CD4-positive, alpha-beta T cell treated with Interleukin-1 beta for 1 hour (primary cell): ENCODE measurements at places on chromosomes 3 and 15.

GRCh38 chr15:93250950-93251349 lies 161.9 kb upstream of the RGMA start:
- no peak for DNase-seq

DNA sequence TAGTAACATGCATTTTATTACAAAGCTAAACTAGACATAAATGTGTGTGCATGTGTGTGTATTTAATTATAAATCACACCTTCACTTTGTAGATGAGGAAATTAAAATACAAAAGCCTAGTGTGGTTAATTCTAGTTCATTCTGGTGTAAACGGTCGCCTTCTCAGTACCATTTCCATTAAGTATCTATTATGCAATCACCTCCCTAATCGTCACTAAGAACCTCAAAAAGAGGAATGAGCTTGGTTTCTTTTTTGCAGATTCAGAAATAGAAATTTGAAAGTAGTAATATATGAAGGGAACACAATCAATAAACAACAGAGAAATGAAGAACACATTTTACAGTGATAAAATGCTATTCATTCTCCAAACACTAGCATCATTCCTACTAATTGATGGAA lies 233.2 kb downstream of the ZBBX start:
- DNase-seq: no peak

DNA sequence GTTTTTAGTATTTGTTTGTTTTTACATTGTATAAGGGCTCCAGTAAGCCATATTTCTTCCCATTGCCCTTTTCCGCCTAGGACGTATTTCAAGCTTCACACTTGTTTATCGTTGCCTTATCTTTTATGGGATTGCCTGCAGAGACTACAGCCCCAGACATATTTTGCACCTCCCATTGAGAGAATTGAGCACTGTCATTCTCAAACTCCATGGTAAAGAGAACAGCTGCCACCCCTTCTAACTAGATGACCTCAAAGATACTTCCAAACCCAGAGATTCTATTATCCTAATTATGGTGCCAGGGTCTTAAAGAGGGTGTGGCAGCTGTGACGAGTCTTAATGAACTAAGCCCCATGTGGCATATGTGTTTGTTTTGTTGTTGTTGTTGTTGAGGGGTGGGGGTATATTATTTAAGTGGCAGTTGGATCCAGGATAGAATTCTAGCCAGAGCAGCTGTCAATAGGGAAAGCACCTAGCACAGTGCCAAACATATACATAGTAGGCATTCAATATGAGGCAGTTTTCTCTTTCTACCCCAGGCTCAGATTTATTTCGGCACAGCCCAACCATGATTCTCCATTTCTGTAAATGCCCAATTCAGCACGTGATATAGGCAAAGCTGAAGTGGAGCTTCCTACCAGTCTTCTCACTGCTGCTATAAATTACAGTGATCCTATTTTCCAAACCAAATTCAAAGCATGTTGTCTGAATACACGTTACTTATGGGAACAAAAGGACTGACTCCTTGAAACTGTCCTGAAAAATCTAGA lies 932 bp upstream of the TP53BP1 start:
- no peak for DNase-seq

GRCh38 chr3:106184540-106185457 lies 316.0 kb upstream of the CBLB start:
- peak; percentile 22 for DNase-seq

DNA sequence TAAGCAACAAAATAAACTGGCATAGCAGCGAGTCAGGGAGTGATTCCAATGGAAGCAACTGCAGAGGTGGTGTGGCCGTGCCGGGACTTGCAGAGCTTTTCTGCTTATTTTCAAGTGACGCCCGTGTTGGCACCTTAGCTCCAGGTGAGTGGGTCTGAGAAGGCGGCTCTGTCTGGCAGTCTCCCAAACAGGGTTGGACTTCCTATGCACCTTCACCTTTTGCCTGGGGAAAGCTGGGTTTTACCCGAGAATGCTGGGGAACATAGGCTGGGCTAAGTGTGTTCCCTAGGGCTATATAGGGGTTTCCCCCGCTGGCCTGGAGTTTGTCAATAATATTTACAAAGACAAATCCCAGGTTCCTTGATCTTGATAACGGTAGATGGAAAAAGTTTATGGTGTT lies 179.9 kb upstream of the TBL1XR1 start:
- no peak for DNase-seq

DNA sequence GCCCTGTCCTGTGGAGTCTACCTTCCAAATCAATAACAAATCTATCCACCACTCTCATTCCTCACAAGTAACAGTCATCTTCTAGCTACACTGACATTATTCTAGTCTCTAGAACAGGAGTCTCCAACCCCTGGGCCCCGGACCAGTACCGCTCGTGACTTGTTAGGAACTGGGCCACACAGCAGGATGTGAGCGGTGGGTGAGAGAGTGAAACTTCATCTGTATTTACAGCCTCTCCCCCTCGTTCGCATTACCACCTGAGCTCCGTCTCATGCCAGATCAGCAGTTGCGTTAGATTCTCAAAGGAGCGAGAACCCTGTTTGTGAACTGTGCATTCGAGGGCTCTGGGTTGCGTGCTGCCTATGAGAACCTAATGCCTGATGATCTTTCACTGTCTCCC lies 31.9 kb downstream of the ROBO2 start:
- DNase-seq: no peak

GRCh38 chr15:63818191-63818590 lies 15.6 kb downstream of the HERC1 start:
- no peak for DNase-seq

- no peak for DNase-seq
Measured at GRCh38 chr15:28099555-28100140, 533 bp upstream of the OCA2 start.
